ENCODE measurements at places on chromosomes 12 and 14.

DNA sequence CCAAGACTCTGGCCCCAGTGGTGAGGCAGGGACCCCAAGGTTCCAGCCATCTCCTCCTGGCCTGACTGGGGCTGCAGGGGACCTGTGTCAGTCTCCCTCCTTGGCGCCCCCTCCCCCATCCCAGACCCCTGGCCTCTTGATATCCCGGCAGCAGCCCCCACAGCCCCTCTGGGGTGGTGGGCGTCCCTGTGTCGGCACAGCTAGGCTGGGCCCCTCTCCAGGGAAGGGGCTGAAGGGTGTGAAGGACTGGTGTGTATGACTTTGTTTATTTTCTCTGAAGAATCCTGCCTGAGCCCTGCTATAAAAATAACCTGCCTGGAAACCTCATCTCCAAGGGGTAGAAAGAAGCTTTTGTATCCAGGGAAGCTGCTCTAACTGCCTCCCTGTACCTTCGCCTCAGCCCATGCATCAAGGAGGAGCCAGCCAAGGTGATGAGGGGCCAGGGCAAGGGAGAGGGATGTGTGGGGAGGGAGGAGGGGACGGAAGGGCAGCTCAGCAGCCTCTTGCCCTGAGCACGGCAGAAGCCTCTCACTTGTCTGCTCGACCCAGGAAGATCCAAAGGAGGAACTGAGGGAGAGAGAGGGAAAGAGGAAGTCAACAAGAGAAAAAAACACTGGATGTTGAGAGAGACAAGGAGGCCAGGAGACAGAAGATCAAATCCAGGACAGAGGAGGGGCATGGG is 25.4 kb upstream of the COL2A1 start:
- no peak for DNase-seq

GRCh38 chr14:24368212-24368561 is 203 bp downstream of the NFATC4 start:
- DNase-seq = no peak

- no peak for DNase-seq
These were observed 45.6 kb upstream of the MIS18BP1 start for GRCh38 chr14:45298423-45299117.

DNA sequence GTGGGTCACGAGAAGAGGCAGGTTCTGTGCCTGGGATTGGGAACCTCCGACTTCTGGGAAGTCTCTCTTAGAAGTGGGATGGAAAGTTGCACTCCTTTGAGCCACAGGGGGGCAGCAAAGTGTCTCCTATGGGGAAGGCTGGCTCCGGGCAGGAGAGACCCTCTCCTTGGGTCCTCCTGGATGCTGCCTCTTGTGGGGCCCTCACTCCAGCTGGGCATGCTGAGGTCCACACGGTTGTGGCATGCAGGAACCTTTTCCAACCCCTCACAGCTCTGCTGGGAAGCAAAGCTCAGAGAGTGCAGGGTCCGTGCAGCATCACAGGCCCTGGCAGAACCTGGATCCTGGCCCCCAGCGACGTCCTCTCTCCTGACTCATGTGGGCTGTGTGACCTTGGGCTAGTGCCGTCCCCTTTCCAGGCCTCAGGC is 17.4 kb downstream of the SDSL start:
- DNase-seq = no peak

DNA sequence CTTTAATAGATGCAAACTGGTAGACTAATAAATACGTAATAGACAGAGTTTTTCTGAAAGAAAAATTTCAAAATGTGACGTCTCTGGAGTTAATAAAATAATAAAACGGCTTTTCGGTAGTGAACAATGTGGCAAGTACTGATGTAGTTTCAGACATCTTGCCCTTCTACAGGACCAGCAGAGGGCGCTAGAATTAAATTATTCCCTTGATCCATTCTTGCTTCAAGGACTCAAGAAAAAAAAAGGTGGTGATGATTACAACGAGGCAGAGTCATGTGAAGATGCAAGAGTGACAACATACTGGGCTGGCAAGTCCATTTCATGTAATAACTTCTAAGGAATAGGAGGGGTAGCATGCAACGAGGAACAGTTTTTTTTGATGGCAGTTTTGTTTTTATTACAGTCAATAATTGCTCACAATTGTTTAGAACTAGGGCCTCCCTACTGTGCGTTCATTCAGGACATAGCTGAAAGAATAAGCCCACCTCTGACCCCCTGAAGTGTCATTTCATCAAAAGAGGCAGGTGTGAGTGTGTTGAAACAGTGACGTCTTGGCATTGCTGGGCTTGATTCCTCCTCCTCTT is 101.0 kb upstream of the GZMB start:
- DNase-seq = peak; percentile 29

DNA sequence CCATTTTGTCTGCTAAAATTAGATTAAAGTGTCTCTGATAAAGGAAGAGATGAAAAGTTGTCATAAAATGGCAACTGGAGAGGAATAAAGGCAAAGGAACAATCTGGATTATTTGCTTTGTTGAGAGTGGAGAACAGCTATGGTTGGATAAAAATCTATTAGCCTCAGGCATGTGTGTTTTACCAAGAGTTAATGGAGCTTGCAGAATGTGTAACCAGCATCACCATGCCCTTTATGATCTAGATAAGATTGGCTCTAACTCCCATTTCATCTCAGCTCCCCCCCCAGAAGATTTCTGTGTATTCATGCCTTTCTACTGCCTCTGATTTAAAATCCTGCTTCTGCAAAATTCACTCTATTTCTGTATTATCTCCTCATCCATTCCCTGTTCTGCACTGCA is 93.8 kb downstream of the GALC start:
- DNase-seq = no peak

- no peak for DNase-seq
These were observed 94.0 kb upstream of the RMST start for GRCh38 chr12:97368462-97369163.

GRCh38 chr14:92737206-92737605 is 11.2 kb downstream of the LGMN start:
- no peak for DNase-seq

DNA sequence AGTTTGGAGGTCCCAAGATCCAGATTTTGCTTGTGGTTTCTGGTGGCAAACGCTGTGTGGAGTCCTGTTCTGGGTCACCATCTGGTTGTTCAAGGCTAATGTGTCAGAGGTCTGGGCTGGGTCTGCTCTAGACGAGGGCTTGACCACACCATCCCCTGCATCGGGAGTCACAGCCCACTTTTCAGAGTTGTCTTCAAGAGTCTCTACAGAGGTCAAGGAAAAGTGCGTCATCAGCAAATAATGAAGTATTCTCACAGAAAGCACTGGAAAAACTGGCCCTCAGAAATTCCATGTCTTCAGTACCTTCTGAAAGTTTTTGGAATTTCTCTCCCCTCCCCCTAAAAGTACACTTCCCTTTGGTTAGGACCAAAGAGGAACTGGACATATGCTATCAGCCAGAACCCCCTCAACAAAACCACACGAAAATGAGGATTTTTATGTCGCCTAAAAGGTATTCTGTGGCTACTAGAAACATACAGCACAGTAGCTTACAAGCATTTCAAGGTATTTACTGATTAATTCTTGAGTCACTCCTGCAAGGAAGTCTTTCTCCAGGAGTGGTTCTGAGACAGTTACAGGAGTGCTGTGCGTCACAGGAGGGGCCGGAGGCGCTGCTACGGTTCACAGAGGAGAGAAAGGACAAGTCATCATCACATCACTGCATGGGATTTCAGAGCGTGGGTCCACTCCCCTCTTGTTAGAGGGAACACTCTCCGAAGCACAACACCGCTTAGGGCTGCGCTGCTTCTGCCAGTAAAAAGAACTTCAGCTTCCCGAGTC is 35.4 kb downstream of the RAD52 start:
- no peak for DNase-seq

- no peak for DNase-seq
These were observed 38.0 kb upstream of the ELK3 start for GRCh38 chr12:96156211-96156610.

- no peak for DNase-seq
These were observed 53.7 kb downstream of the SYT1 start for GRCh38 chr12:78918268-78918667.

- no peak for DNase-seq
These were observed 17.4 kb upstream of the FBXO21 start for GRCh38 chr12:117207675-117208074.

- no peak for DNase-seq
These were observed 9.5 kb downstream of the EMP1 start for GRCh38 chr12:13205809-13206559.

DNA sequence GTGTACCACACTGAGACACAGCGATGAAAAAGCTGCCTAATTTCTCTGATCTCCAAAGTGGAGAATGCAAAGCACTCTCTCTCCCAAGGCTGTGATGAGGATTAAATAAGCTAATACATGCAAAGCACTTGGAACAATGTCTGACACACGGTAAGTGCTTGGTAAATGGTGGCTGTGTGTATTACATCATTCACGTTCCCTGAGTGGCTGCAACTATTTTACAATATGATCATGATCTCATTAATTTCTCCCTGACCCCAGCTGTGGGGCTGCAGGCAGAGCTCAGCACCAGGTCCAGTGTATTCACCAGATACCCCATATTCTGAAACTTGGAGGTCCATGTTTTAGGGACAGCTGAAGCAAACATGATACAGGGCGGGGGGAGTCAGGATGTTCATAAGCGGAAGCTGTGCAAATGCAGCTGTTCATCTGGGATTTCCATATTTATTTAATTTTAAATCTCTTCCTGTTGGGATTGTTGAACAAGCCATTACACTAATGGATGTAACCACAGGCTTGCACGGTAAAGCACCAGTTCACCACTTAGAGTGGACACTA is 106.4 kb downstream of the CCDC60 start:
- DNase-seq = no peak

DNA sequence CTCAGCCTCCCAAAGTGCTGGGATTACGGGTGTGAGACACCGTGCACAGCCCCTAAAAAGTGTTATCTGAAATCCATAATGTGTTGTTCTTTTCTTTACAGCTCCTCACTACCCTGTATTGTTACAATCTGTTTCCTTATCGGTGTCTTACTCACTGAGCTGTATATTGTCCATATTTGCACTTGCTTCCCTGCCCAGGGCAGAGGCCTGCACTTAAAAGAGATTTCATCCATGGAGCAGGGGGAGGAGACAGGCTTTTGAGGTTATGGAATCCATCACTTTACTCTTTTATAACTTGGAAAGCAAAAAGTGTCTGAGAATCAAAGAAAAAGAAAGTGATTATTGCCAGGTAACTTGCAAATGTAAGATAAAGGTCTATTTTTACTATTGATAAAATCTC is 251.0 kb downstream of the DIO2 start:
- no peak for DNase-seq

Measured in left renal pelvis (tissue), 4 donors.